Cerebellar nuclear complex (tissue), 1 donor: ENCODE measurements at places on chromosomes 7 and 10.

DNA sequence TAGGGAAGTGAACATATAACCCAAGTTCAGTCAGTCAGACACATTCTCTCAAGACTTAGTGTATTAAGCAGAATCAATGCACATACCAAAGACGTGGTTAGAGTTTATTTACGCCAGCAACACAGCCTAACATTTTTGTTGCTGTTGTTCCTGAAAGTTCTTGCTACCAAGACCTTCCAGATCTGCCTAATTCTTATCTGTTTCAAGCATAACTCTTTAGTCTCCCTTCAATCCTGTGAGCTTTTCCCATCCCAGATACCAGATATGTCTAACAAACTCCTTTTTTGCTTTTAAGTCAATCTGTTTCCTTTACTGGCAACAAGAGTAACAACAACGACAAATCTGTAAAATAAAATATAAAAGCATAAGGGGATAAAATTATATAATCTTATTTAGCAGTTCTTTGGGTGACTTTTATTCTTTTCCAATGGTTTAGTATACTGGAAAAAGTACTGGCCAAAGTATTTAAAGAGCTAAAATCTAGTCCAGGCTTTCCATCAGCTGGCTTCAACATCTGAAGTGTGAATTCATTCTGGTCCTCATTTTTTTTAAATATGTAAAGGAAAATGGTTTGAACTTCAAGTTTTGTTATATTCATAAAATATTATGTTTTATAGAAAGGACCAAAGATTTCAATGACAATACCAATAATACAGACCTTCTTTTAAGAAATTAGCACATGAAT, 193.8 kb downstream of the IMMP2L start:
- DNase-seq, result no peak

- DNase-seq, result no peak
Measured at GRCh38 chr10:62860946-62861345, 44.8 kb upstream of the EGR2 start.

DNA sequence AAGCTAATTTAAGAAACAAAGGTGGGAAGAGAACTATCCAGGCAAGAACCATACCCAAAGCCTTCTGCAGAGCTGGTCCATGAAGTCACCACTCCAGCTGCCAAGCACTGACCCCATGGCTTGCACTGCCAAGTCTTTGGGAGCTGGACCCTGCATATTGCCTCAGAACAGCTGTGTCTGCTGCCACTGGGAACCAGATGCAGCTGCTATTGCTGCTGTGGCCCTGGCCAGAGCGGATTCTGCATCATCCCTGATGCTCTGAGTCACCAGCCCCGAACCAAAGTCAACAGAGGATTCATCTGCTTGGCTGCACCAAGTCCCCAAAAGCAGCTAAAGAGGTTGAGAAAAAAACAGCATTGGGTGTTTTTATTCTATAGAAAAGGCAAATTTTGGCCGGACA, 39.2 kb upstream of the GSAP start:
- no peak for DNase-seq

GRCh38 chr10:78937393-78937792, 131.4 kb upstream of the ZMIZ1 start:
- DNase-seq, result no peak

- DNase-seq, result no peak
Measured at GRCh38 chr10:62159351-62159750, 109.3 kb downstream of the RTKN2 start.

- no peak for DNase-seq
Measured at GRCh38 chr7:100965723-100966541, 3.4 kb upstream of the MUC12 start.

DNA sequence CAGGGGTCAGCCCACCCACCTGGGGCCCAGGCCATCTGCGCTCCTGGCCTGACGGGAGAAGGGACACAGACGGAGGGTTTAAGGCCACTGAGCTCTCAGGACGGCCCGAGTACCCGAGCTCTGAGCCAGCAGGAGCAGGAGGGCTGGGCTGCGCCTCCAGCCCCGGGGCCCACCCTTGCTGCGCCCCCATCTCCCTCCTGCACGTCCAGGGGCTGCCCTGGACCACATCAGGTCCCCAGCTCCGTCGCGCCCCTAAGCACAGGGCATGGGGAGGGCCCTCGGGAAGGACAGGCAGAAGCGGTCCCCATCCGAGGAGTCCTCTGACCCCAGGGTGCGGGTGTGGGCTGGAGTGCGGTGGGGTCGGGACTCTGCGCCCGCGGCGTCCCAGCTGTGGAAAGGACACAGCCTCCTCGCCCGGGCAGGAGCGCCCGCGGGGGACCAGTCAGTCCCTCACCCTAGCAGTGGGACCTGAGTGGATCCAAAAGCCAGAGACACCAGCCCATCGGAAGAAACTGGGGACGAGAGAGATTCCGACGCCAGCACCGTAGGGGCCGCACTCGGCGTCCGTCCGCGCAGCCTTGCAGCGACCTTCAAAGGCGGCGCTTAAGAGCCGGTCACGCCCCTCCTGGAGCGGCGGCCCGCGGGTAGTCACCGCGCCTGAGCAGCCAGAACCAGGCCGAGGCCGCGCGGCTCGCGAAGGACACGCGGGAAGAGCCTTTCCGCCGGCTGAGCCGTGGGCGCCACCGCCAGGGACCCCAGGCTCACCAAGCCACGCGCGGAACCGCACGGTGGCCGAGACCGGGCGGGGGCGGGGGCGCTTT, 15.9 kb downstream of the CAMK2B start:
- DNase-seq, result no peak

DNA sequence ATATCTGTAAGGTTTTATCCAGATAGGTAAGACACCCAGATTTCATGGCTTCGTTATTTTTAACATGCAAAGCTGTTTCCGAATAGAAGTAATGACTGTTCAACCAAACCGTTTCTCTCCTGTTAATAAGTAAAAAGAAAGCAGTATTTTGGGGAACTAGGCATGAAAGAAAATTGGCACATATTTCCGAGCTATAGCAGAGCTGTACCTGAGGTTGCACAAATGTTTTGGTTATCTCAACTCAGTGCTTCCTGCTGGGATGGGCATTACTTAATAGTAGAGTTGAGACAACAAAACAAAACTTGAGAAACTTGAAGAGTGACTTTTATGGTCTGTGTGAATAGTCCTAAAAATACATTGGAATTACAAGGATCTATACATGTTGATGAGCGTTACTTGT, 564.3 kb upstream of the SORCS1 start:
- DNase-seq, result no peak

GRCh38 chr10:130017631-130018022, 53.6 kb upstream of the EBF3 start:
- DNase-seq, result no peak

GRCh38 chr10:43122096-43122495, 16.1 kb upstream of the CSGALNACT2 start:
- DNase-seq, result no peak

DNA sequence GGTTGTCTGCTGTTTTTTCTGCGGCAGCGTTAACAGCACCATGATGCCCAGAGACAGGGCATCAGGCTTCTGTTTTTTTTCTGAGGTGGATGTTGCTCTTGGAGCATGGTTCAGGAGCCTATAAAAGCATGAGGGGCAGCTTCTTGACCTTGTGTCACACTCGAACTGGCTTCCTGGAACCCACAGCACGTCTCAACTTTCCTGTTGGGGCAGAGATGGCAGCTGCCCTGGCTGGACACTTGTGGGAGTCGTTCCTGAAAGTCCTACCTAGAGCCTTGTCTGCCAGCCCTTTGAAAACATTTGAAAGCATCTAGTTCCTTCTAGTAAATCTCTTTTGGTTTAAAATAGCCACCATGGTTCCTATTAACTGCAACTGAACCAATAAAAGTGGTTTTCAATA, 28.9 kb upstream of the PRKAG2 start:
- DNase-seq, result no peak

GRCh38 chr7:111238886-111239285, 148.0 kb downstream of the LRRN3 start:
- DNase-seq, result no peak

DNA sequence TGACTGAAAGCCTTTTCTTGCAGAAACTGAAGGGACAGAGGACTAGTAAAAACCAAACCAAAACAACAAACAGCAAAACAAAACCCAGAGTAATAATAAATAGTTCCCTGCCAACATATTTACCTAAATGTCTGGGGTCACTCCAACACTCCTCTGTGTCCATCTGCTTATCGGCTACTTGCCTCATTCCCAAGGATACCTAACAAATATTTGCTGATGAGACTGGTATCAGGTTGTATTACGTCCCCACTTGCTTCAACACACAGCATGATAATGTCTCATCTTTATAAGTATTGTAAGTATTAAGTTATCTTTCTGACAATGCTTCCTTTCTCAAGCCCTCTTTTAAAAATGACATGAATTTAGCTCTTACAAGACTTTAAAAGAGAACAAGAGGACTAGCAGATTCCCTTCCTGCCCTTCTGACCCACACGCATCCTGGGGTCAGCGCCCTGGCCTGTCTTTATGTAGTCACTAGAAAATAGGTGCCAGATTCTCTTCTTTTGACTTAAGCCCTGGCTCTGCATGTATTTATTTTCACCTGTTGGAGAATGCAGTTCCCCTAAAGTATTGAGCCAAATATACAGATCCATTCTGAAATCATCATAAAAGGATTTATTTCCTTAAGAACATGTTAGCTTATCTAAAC, 110.2 kb downstream of the SEM1 start:
- DNase-seq, result no peak

DNA sequence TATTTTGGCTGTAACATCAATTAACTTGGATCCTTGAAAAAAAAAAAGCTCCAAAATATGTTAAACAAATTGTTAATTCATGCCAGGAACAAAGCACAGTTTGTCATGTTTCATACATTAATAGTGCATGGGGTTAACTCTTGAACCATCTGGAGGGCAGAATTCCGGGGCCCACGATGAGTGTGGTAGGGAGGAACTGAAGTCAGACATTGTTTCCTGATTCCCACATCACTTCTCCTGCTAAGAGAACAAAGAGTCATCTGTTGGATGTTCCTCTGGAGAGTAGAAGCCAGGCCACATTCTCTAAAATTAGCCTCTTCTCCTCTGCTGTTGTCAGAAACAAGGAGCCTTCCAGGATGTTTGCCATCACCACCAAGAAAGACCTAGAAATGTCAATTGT, 54.6 kb downstream of the TMEM178B start:
- no peak for DNase-seq

DNA sequence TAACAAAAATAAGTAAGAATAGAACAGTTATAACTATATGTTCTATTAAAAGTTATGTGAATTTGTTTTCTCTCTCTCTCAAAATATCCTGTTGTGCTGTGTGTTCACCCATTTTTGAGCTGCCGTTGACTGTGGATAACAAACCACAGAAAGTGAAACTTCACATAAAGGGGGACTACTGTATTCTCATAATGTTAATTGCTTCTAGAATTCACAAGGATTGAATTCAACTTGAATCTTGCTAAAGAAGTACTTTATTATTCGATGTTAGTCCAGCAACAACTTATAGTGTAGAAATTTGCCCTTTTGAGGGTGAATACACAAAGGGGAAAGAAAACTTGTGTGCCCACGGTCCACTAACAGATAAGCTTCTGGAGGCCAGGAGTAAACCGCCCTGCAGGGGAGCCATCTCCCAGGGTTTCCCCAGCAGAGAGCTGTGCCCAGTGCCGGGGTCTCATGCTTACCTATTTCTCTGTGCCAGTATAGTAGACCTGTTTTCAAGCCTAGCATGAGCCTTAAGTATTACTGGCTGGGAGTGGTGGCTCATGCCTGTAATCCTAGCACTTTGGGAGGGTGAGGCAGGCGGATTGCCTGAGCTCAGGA, 87.1 kb downstream of the KAT6B start:
- DNase-seq, result no peak

- DNase-seq, result no peak
Measured at GRCh38 chr7:72336632-72337389, 75.3 kb downstream of the CALN1 start.

DNA sequence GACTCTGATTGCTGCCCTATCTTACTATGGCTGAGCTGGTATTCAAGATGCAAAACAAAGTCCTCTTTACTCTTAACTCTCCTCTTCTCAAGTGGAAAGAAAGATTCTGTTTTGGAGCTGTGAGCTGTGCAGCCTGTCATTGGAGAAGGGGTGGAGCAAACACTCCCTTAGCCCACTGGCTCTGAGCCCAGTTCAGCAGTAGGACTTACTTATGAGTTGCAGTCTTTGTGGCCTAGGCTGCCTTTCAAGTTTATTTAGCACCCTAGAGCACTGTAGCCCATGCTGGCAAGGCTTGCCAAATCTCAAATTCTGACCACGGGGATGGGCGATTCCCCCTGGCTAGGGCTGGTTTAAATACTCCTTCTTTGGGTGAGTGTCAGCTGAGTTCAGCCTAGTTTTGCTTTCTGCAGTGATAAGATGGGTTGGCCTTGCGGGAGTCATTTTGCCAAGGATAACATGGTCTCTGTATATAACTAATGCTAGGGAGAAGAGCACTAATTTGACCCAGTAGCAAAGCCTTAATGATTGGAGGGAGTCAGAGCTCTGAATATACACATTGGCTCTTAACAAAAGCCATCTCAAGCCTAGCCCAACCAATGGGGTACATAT, 110.2 kb downstream of the MYO3A start:
- DNase-seq, result no peak

DNA sequence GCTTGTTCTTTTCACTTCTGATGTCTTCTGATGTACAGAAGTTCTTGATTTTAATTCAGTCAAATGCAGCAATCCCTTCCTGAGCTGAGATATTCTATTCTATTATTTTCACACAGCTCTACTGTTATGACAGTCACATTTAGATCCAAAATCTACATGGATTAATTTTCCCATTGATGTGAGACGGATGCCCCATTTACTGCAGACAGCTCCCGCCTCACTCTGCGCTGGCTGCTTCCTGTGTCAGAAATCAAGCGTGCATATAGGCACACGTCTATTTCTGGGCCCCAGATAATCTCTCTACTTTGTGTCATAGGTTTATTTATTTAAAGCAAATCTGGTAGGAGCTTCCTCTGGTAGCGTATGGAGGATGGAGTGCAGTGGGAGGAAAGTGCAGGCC, 6.7 kb downstream of the BNIP3 start:
- DNase-seq, result no peak

DNA sequence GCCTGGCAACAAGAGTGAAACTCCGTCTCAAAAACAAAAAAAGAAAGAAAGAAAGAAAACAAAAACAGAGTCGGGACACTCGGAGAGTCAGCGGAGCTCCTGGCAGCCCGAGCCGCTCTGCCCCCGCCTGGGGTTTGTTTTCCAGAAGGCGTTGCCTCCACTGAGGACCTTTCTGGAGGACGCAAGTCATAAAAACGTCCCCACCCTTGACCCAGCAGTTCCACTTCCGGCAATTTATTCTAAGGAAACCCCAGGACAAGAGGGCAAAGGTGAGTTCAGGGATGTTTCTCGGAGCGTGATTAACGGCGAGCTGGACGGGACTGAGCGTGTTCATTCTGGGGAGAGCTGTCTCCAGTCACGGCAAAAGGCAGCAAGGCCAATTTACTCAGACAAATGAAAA, 27.0 kb upstream of the SUN1 start:
- no peak for DNase-seq

- no peak for DNase-seq
Measured at GRCh38 chr7:106640368-106641141, 20.4 kb downstream of the CCDC71L start.

GRCh38 chr10:11143242-11143641, 125.6 kb downstream of the CELF2 start:
- DNase-seq, result no peak

GRCh38 chr7:140084142-140084655, 21.4 kb upstream of the PARP12 start:
- DNase-seq, result no peak

- DNase-seq, result no peak
Measured at GRCh38 chr7:116697761-116698160, 25.8 kb downstream of the MET start.
